Thyroid gland (tissue), 4 donors: ENCODE measurements at places on chromosomes 4 and X. TPM values are rescaled to one million over a fixed set of nuclear protein-coding genes. Genes with fewer than 3 reads are reported as not detected.

GRCh38 chr4:153755186-153755585 lies 4.6 kb downstream of the RNF175 start:
- peaks cover 11% of the 10 kb centered on the region for H3K4me1 ChIP-seq
- no peak overlapping the region for H3K4me3 ChIP-seq
- no peak for DNase-seq
- no peaks in the 10 kb centered on the region for H3K36me3 ChIP-seq

GRCh38 chr4:155666344-155667221 lies at the start of gene GUCY1A1:
Gene GUCY1A1, plus strand, starts transcription at chr4:155666848. Its CDS starts 30,020 bp downstream, at chr4:155696868.
- H3K27ac ChIP-seq = peak within 1 kb of the TSS; percentile 74
- H3K27me3 ChIP-seq = no peaks in the 10 kb centered on the region
- peak; percentile 18 for DNase-seq

DNA sequence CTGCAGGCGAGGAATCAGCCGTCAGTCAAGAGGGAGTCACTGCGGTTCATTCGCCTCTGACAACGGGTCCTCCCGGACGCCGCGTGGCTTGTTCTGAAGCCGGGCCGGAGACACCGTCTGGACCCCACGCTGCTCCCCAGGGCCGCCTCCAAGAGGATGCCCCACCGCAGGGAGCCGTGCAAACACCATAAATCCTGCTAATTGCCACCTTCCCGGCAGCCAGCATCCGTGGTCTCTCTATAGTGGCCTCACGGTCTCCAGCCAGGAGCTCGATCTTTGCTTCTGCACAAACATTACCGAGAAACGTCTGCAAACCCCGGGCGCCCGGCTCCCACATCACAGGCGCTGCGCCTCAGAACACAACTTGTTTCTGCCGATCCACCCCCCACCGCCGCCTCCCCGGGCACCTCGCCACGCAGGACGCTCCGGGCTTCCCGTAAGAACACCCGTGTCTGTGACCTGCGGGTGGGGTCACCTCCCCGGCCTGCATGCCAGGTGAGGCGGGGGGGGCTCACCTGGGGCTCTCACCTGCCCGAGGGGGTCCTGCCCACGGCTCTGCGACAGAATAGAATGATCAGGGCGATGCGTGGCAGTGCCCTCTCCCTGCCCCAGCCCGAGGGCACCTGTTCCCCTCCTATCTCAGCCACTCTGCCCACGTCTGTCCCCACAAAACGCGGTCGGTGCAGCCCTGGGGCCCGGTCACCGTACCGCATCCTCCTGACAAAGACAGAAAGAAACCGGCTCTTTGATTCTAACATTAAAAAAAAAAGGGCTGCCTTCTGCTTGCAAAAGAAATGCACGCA lies 32.4 kb upstream of the PPP2R3B start:
- H3K4me3 ChIP-seq = no peak overlapping the region
- H3K27me3 ChIP-seq = no peaks in the 10 kb centered on the region
- no peak overlapping the region for H3K27ac ChIP-seq
- DNase-seq = no peak
- H3K36me3 ChIP-seq = no peaks in the 10 kb centered on the region

DNA sequence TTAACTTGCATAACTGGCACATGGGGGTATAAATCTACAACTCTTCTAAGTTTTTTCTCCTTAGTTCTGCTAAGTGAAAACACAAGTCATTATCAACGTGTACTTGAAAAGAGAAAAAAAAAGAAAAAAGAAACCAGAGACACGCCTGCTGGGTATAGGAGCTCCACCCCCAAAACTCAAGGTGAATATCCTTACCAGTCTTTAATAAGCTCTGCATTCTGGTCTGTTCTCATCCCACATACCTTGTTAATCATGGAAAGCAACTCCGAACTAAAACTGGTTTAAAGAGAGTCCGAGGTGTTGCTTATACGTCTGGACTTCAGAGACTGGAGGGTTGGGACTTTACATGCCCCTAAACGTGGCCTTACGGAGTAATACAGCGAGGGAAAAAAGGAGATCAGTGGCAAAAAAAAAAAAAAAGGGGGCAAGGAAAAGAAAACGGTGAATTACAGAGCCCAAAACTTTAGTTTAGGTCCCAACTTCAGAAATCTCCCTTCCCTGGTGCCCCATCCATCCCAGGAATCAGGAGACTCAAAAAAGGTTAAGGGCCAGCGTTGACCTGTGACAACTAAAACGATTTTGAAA lies 1.0 kb downstream of the PGRMC2 start:
- H3K27ac ChIP-seq = peak overlapping the region; percentile 68
- no peaks in the 10 kb centered on the region for H3K27me3 ChIP-seq
- H3K36me3 ChIP-seq = no peaks in the 10 kb centered on the region

Gene RPS6KA3
- 51.7 TPM for total RNA-seq
